Renal cortex interstitium (tissue), 15 donors: ENCODE measurements at places on chromosomes 12 and 14. TPM values are rescaled to one million over a fixed set of nuclear protein-coding genes. Genes with fewer than 3 reads are reported as not detected.

- no peak for DNase-seq
Observed at GRCh38 chr12:56206452-56207166, 15.1 kb downstream of the RNF41 start.

DNA sequence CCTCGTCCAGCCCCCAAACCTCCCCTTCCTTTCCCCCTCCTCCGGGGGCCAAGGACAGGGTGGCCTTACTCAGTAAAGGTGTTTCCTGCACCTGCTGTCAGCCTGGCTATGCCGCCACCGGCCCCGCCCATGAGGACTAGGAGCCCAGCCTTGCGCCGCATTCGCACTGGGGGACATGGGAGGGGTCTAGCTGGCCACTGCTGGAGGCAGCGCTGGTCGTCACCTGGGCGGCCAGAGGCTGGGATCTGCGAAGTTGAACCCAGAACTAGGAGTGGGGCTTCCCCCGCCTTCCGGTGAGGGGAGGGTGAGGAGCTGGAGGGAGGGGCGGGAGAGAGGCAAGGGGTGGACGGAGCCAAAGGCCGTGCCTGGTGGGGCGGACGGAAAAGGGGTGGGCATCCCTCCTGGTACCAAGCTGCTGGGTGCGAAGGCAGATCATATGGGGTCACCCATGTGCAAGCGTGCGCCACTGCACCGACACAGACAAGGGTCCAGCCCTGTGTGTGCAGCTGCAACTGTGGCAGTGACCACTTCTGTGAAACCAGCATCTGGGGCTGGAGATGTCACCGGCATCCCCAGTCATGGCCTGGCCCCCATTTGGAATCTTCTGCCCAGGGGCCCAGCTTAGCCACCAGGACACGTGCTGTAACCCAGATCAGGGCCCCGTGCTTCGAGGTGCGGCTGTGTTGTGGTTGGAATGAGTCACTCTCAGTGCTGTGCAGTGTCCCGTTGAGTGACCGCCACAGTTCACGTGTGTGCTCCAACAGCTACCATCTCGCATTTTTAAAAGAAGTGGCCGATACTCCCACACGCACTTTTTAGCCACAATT is 8.5 kb downstream of the AMN start:
- DNase-seq = no peak

DNA sequence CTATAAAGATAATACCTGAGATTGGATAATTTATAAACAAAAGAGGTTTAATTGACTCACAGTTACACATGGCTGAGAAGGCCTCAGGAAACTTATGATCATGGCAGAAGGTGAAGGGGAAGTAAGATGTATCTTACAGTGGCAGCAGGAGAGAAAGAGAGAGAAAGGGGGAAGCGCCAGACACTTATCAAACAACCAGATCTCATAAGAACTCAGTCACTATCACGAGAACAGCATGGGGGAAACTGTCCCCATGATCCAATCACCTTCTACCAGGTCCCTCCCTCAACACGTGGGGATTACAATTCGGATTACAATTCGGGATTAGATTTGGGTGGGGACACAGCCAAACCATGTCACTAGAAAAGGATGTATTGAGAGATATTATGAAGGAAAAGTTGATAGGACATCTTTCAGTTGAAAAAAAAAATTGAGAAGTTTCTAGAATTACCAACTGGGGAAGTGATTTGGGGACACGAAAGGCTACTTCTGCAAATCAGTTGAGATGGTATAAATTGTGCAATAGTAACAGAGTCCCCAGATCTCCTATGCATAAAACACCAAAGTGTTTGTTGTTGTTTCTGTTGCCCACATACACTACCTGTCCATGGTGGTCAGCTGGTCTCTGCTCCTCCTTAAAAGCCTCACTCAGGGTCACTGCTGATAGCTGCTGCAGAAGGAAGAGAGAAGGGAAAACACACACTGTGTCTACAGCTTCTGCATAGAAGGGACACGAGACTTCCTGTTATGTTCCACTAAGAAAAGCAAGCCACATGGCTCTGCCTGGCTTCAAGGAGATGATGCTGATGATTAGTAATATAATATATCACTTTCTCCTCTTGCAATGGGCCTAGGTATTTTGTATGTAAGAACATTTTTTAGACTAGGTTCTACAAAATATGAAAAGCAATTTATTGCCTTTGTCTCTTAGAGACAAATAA is 465.5 kb downstream of the PDZRN4 start:
- DNase-seq = no peak

GRCh38 chr14:52268279-52269061 is 972 bp downstream of the PTGDR start:
- no peak for DNase-seq

The HOXC9 gene
- 26.5 TPM for polyA plus RNA-seq

The FAM90A1 gene
- polyA plus RNA-seq = 2.7 TPM

The KSR2 gene
- 0.95 TPM for polyA plus RNA-seq

The GARIN6 gene
- not detected for polyA plus RNA-seq
